ENCODE measurements at places on chromosomes 2 and 18. TPM values are rescaled to one million over a fixed set of nuclear protein-coding genes. Genes with fewer than 3 reads are reported as not detected.

The PPP4R3B gene
- total RNA-seq: 43.6 TPM

The ARL4C gene
- total RNA-seq: 0.31 TPM

DNA sequence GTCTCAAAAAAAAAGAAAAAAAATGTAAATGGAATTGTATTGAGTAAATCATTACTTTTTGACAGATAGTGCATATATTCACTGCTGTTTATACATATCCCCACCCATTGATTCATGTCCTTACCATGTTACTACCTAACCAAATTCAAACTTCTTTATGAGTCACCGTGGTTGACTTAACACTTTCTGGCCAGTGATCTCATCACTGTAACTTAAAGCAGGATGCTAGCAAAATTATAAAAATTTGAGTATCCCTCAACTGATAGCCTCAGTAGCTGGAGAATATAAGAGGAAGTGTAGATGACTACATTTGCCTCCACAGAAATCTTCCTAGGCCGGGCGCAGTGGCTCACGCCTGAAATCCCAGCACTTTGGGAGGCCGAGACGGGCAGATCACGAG is 13.4 kb downstream of the CNOT9 start:
- no peaks in the 10 kb centered on the region for H3K4me1 ChIP-seq
- peaks cover 65% of the 10 kb centered on the region for H3K36me3 ChIP-seq
- H3K4me3 ChIP-seq: no peak overlapping the region
- no peak for DNase-seq

DNA sequence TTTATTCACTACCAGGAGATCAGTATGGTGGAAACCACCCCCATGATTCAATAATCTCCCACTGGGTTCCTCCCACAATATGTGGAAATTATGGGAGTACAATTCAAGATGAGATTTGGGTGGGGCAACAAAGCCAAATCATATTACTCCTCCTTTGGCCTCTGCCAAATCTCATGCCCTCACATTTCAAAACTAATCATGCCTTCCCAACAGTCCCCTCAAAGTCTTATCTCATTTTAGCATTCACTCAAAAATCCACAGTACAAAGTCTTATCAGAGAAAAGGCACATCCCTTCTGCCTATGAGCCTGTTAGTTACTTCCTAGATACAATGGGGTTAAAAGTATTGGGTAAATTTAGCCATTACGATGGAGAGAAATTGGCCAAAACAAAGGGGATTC is 989.5 kb upstream of the CNTNAP5 start:
- H3K4me3 ChIP-seq: no peak overlapping the region
- DNase-seq: no peak
- no peaks in the 10 kb centered on the region for H3K36me3 ChIP-seq
- H3K27me3 ChIP-seq: no peaks in the 10 kb centered on the region

- no peak overlapping the region for H3K4me3 ChIP-seq
- H3K27ac ChIP-seq: no peak overlapping the region
- no peaks in the 10 kb centered on the region for H3K27me3 ChIP-seq
- no peaks in the 10 kb centered on the region for H3K36me3 ChIP-seq
- H3K4me1 ChIP-seq: no peaks in the 10 kb centered on the region
Measured at GRCh38 chr2:41729800-41730364, 317.9 kb upstream of the PKDCC start.

- no peaks in the 10 kb centered on the region for H3K27me3 ChIP-seq
- H3K27ac ChIP-seq: no peak overlapping the region
- no peak overlapping the region for H3K4me3 ChIP-seq
- no peaks in the 10 kb centered on the region for H3K36me3 ChIP-seq
- H3K4me1 ChIP-seq: no peaks in the 10 kb centered on the region
Measured at GRCh38 chr18:78136986-78137385, 842.6 kb upstream of the SALL3 start.

DNA sequence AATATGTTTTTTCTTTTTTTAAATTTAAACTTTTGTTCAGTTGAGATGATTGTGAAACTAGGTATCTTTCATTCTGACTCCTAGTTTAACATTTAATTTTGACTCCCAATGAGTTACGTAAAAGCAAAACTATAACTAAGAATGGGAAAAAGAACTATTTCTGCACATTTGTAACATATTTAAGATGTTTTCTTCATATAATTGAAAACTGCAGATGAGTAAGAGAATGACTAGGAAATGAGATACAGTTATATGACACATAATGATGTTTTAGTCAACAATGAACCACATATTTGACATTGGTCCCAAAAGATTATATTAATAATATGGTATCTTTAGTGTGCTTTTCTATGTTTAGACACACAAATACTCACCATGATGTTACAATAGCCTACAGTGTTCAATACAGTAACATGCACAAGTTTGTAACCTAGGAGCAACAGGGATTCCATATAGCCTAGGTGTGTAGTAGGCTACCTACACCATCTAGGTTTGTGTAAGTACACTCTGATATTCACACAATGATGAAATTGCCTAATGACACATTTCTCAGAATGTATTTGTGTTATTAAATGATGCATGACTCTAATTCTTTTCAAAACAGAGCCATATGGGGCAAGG is 12.6 kb downstream of the ERMN start:
- H3K27me3 ChIP-seq: no peaks in the 10 kb centered on the region
- H3K27ac ChIP-seq: no peak overlapping the region
- H3K4me1 ChIP-seq: no peaks in the 10 kb centered on the region
- H3K36me3 ChIP-seq: peaks cover 49% of the 10 kb centered on the region
